ENCODE measurements at places on chromosomes 4 and X.

- DNase-seq = no peak
Measured at GRCh38 chr4:109864134-109864533, 16.2 kb downstream of the LRIT3 start.

DNA sequence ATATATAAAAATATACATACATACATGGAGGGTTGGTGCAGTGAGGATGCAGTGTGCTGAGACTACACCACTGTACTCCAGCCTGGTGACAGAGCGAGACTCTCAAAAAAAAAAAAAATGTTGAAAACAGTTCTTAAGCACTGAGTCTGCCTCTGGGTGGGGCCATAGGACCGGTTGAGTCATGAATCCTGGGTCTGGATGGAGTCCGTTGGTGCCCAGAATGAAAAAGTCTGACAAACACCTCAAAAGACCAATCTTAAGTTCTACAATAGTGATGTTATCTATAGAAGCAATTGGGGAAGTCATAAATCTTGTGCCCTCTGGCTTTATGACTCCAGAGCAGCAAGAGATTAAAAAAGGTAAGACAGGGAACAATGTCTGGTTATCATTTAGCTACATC, 70.4 kb downstream of the FGFBP1 start:
- no peak for DNase-seq

DNA sequence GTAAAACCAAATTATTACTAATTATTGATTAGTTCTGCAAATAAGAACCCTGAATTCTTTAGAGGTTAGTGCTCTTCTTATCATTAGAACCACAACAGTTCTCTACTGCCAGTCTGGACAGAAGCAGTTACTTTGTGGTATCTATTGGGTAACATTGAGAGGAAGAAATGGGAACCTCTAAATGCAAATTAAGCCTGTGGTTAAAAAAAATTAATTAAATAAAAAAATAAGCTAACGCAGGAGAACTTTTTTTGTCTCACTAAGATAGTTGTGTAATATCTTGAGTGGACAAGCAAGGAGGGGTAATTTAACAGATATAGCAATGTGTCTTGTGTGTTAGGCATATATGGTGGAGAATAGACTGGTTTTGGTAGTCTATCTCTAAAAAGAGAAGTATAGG, 32.9 kb upstream of the TET2 start:
- DNase-seq = no peak

DNA sequence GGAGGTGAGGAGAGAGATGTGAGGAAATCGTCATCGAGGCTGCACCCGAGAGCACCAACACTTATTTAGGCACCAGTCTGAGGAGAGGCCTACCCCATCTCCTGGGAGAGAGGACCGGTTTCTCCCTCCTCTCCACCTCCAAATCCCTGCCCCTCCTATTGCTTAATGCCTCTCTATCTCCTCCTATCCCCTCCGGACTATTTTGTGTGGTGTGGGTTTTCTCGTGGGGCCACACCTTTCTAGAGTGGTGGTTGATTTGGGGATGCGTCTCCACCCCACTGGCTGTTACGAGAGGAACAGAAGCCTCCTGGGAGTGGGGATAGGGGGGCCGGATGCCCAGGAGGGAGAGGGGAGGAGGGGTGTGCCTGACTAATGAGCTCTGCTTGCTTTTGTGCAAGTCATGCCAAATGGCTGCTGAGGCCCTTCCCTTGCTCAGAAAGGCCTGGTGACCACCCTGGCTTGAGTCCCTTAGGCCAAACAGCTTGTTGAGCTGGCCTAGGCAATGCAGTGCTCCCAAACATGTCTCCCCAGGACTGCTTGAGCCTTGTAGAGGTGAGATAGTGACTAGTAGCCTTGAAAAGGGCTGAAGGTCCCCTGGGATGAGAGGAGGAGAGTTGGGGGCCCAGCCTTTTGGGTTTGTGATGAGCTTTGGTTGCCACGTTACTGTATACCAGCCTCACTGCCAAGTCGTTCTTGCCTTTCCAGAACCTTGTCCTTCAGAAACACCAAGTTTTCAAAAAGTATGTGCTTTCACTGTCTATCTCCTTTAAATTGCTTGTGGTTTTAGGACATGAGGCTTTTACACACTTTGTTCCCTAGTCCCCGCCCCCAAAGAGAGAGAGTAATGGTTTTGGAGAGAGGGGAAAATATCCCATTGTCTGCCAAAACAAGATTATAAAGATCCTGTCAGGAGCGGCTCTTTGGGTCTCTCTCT, 1.2 kb downstream of the MSN start:
- DNase-seq = peak; percentile 91

- DNase-seq = no peak
Measured at GRCh38 chr4:147365396-147365795, 115.5 kb upstream of the EDNRA start.

GRCh38 chrX:56766554-56767347, 37.7 kb downstream of the NBDY start:
- peak; percentile 11 for DNase-seq

DNA sequence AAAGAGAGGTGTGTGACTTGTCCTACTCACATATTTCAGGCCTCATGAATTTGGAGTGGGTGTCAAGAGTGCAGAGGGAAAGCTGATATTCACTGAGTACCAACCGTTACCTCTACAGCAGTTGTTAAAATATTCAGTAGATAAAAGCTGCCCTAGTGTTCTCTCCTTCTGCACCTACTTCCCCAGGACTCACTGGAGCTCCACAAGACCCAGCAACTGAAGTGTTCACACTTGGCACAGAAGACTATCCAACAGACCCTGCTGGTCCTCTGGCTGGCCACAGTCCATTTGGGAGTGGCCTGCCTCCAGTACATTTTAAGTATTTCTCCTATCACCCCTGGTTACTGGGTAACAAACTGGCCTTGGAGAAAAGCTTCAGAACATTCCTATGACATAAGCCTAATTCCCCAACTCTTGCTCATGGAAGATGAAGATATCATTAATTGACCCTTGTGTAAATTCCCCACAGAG, 70.8 kb downstream of the PPARGC1A start:
- DNase-seq = no peak

DNA sequence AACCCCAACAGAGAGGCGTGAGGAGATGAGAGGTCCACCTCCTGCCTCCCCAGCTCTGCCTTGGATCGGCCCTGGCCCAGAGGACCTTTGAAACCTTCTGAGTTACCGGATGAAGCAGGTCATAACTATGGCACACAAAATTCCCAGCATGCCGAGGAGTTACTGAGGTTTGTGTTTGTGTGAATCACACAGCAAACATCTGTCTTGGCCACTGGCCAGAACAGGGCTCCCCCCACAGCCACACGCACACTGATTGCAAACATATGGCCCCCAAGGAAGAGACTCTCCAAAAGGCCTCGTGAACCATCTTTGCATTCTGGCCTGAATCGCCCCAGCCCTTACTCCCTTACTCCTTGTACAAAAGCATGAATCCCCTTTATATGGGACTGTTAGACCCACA, 18.9 kb downstream of the RPS4X start:
- DNase-seq = peak; percentile 74

- no peak for DNase-seq
Measured at GRCh38 chr4:19707876-19708275, 543.8 kb upstream of the SLIT2 start.

- peak; percentile 36 for DNase-seq
Measured at GRCh38 chr4:2484993-2485392, 16.1 kb downstream of the RNF4 start.

DNA sequence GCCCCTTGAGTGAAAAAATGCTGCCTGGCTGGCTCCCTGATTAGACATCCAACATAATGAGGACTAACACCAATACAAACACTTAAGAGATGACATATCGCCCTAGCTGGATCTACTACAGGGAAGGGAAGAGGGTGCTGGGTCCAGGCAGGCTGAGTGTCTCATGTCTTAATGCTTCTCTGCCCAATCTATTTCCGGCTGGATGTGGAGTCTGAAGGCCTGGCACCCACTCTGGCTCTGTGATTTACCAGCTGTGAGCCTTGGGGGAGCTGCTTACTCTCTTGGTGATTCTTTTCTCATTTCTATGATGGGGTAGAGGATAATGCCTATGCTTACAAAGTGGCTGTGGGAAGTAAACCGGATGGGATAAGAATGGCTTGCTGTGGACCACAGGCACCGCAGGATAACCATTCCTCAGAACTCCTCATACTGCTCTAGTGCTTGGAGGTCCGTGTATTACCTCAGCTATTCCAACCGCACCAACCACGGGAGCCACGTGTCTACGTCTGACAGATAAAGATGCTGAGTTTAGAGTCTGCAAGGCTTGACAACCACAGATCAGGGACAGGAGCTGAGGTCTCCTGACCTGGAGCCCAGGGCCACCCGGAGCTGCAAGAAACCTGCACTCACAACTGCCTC, 161.7 kb downstream of the AFAP1 start:
- DNase-seq = no peak

DNA sequence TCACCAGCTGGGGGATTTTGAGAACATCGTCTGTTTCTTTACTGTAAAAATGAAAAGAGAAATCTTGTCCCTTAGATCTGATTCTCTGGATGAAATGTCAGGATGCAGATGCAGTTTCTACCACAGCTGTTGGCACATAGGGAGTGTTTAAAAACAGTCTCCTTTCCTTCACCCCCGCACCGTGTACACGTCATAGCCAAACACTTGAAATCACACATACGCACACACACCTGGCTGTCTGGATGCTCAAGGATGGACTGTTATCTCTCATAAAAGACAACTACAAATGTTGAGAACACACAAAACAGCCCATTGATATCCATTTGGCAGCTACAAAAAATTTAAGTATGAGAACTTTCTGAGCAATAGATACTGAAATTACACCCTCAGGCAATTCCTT, 275.8 kb upstream of the CLNK start:
- no peak for DNase-seq

DNA sequence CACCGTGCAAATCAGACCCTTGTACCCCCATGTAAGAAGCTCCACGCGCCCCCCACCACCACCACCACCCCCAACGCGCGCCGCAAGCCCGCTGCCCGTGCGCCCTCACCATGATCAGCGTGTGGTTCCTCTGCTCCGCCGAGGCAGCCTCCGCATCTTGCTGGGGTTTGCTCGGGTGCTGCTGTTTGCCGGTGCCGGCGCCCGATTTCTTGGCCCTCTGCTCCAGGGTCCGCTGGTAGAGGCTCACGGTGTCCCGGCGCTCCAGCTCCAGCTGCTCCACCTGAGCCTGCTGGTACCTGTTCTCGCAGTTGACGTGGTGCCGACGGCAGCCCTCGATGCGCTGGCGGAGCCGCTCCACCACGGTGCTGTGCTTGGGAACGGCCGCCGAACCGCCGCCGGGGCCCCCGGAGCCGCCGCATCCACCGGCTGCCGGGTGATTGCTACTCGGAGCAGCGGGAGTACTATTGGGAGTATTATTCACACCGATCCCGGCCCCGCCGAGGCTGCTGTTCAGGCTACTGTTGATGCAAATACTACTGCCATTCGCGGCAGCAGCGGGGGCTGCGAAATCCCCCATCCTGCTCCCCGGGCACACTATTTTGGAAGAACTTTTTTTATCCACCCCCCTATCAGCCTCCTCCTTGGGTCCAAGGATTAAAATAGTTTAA, 1.1 kb downstream of the MAML3 start:
- DNase-seq = peak; percentile 40

GRCh38 chr4:11397146-11397545, 31.5 kb downstream of the HS3ST1 start:
- DNase-seq = no peak

DNA sequence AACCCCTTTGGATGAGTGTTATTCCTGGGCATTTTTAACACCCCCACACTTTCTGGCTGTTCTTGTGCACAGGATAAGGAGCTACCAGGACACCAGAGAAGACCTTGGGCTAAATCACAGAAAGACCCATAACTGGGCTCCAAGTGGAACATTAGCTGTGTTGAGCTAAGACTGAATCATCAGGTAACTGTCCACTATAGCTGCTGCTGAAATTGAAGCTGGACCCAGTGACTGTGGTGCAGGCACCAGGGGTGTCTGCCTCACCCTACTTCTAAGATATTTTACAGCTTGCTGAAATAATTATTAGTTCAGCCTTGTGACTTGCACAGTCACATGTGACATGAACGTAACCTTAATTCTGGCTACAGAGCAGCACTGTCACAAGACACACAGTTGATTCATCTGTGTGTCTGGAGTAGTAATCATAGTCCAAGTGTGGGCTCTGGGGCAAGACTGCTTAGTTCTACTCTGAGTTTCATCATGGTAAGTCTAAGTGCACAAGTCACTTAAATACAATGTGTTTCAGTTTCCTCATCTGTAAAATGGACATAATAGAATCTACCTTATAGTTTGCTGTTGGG, 127.4 kb downstream of the SLC39A8 start:
- no peak for DNase-seq

GRCh38 chr4:35238793-35239192, 1005.5 kb downstream of the ARAP2 start:
- no peak for DNase-seq

DNA sequence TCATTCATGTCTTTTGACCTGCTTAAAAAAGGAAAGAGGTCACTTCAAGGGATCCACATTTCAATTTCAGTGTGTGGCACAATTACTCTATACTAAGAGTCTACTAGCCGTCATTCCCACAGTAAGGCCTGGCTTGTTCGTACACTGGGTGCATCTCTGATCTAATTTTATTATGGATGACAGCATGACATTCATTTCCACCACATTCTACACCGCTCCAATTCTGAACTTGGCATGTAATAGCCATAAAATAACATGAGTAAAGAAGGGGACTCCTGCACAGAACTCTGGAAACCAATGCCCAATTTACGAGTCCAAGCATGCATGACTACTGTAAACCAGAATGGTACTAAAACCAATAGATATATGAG, 51.1 kb downstream of the HAND2 start:
- DNase-seq = no peak
